A549 treated with RU486 at 1 μM for 4 hours (cell line): ENCODE measurements at places on chromosomes 16 and 17. TPM values are rescaled to one million over a fixed set of nuclear protein-coding genes. Genes with fewer than 3 reads are reported as not detected.

The SNX20 gene
- total RNA-seq = not detected in 5 replicates

The OR2C1 gene
- total RNA-seq = not detected in 5 replicates

The DOC2A gene
- total RNA-seq = 1.7 to 3.3 TPM (median 2.3 TPM) in 5 replicates

The APOH gene
- 3.6 to 6.2 TPM (median 4.9 TPM) in 5 replicates for total RNA-seq

The CALCOCO2 gene
- 65.4 to 93.9 TPM (median 72.0 TPM) in 5 replicates for total RNA-seq

The IL4R gene
- 37.2 to 46.4 TPM (median 39.2 TPM) in 5 replicates for total RNA-seq

The TMEM220 gene
- 2.1 to 3.4 TPM (median 2.9 TPM) in 5 replicates for total RNA-seq

The KRT34 gene
- 0.25 to 0.43 TPM (median 0.30 TPM) in 5 replicates for total RNA-seq

The PRSS21 gene
- total RNA-seq = 0.21 to 0.30 TPM in 2 of 5 replicates, not detected in the others

The TAT gene
- 0.03 to 0.06 TPM in 2 of 5 replicates, not detected in the others for total RNA-seq

The CKLF gene
- 63.3 to 68.1 TPM (median 64.7 TPM) in 5 replicates for total RNA-seq

The ZNF598 gene
- total RNA-seq = 43.5 to 62.6 TPM (median 56.0 TPM) in 5 replicates

The WIPF2 gene
- total RNA-seq = 17.5 to 22.6 TPM (median 18.1 TPM) in 5 replicates
